ENCODE measurements at places on chromosomes 6 and 20. TPM values are rescaled to one million over a fixed set of nuclear protein-coding genes. Genes with fewer than 3 reads are reported as not detected.

Gene TMEM151B
- total RNA-seq, result not detected

- DNase-seq, result no peak
Measured at GRCh38 chr6:153024709-153025017, 22.2 kb upstream of the MTRF1L start.

GRCh38 chr20:11918391-11918845 lies 725 bp downstream of the BTBD3 start:
- DNase-seq, result no peak

Gene CST5
- not detected for total RNA-seq

Gene HAO1
- not detected for total RNA-seq

- no peak for DNase-seq
Measured at GRCh38 chr6:161901740-161902426, 628.0 kb upstream of the AGPAT4 start.

- DNase-seq, result no peak
Measured at GRCh38 chr6:83479389-83479788, 32.9 kb upstream of the PRSS35 start.

DNA sequence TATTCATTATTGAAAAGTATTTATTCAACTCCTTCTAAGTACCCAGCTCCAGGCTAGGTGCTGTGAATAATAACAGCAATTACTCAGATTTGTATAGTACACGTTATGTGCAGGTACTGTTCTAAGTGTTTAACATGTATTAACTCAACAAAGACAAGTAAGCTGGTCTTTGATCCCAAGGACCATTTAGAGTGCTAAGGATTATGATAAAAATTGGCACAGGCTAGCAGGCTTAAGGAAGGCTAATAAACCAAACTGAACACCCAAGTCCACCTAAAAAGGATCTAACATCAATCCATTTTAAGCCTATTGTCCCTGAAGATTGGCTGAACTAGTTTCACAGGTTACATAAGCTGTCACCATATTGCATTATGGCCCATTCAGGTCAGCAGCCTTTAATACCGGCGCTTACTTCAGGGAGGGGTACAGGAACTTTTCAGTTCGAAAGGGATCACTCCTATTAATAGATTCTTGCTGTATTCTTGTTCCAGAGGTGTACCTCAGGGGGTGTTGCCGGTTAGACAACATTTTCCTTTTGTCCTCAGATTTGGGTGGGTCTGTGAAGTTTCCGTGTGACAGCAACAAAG lies 99.0 kb upstream of the GMDS start:
- no peak for DNase-seq

Gene PRL
- total RNA-seq, result not detected

DNA sequence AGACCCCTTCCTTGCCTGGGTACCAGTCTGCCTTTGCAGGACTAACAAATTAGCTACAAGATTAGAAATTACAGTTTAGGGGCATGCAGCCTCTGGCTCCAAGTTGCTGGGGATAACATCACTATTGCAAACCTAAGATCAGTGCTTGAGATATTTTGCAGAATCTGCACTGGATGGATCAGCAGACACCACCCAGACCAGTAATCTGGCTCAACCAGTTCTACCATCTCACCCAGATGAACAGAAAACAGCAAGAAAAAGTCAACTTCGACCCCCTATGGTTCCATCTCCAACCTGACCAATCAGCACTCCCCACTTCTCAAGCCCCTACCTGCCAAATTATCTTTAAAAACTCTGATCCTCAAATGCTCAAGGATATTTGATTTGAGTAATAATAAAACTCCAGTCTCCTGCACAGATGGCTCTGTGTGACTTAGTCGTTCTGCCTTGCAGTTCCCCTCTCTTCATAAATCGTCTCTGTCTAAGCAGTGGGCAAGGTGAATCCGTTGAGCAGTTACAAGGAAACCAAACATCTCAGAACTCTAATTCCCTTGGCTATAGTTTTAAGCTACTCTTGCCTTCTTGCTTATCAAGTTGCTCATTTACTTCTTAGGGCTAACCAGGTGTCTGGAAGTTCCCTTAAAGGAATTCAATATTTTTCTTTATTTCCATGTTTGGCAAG lies 16.1 kb upstream of the LMBRD1 start:
- no peak for DNase-seq

DNA sequence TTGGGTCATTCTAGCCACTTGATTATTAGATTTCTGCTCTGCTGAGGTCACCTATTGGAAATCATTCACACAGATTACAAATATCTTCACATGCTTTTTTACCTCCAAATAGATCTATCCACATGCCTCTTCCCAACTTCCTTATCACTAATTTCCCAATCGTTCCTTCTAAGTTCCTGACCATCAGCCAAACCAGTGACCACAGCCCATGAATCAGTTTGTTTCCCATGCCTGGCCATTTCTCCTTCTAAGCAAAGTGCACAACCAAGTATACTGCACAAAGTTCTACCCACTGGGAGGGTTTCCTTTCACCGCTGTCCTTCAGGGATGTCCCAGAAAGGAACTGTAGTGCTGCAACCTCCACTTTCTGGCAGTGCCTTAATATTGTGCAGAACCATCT lies 140.5 kb upstream of the SYNDIG1 start:
- no peak for DNase-seq
